ENCODE measurements at places on chromosomes 13 and 19. TPM values are rescaled to one million over a fixed set of nuclear protein-coding genes. Genes with fewer than 3 reads are reported as not detected.

GRCh38 chr13:32362574-32362973 lies 47.3 kb downstream of the BRCA2 start:
- DNase-seq, result no peak
- H3K36me3 ChIP-seq, result peaks cover 6% of the 10 kb centered on the region
- no peak overlapping the region for H3K27ac ChIP-seq
- H3K4me1 ChIP-seq, result no peaks in the 10 kb centered on the region
- no peaks in the 10 kb centered on the region for H3K27me3 ChIP-seq

SLC7A10 gene
- not detected for total RNA-seq

CASP14 gene
- total RNA-seq, result not detected

FFAR3 gene
- 6.6 TPM for total RNA-seq

LIM2 gene
- 2.0 TPM for total RNA-seq

- H3K36me3 ChIP-seq, result peaks cover 4% of the 10 kb centered on the region
- peaks cover 25% of the 10 kb centered on the region for H3K27me3 ChIP-seq
- H3K27ac ChIP-seq, result no peak overlapping the region
- H3K4me3 ChIP-seq, result no peak overlapping the region
These were observed 31.5 kb upstream of the MYO16 start for GRCh38 chr13:108597943-108598342.

DNA sequence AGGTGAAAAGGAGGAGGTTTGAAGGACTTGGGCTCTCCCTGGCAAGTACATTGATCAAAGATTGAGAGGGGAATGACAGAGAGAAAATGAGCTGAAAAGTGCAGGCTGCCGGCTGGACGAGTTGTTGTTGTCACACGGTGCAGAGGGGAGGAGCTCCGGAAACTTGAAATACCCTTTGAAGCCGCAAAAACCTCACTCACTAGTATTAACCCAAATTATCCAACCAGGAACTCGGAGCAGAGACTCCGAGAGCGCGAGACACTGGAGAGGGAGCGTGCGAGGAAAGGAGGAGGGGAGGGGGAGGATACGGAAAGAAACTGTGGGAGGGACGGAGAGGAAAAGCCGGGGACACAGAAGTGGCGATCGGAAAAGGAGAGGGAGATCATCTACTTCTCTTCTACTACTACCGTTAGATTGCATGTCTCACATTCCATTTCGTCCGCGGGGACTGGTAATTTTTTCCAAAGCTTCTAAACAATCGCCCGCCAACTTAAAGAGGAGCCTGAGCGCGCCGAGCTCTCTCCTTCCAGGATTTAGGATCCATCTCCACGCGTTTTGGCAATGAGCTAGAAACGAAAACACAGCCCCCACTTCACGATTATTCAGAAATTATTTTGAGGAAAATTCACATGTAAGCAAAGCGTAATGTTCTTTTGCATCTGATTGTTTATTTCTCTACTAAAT lies at the start of gene DACH1:
Gene DACH1 (minus strand): TSS at position 74 of the 684 bp plus-strand sequence.
- H3K36me3 ChIP-seq, result peaks cover 4% of the 10 kb centered on the region
- peak; percentile 13 for DNase-seq
- no peak within 1 kb of the TSS for H3K27ac ChIP-seq

- no peaks in the 10 kb centered on the region for H3K4me1 ChIP-seq
- H3K27ac ChIP-seq, result no peak overlapping the region
- H3K27me3 ChIP-seq, result no peaks in the 10 kb centered on the region
- no peaks in the 10 kb centered on the region for H3K36me3 ChIP-seq
- no peak for DNase-seq
- no peak overlapping the region for H3K4me3 ChIP-seq
These were observed 274.1 kb upstream of the EDNRB start for GRCh38 chr13:78192716-78193115.

PSG1 gene
- total RNA-seq, result not detected

GRCh38 chr13:19794631-19795030 lies 11.9 kb upstream of the PSPC1 start:
- H3K4me1 ChIP-seq, result no peaks in the 10 kb centered on the region
- DNase-seq, result no peak
- no peaks in the 10 kb centered on the region for H3K27me3 ChIP-seq
- no peak overlapping the region for H3K4me3 ChIP-seq

DNA sequence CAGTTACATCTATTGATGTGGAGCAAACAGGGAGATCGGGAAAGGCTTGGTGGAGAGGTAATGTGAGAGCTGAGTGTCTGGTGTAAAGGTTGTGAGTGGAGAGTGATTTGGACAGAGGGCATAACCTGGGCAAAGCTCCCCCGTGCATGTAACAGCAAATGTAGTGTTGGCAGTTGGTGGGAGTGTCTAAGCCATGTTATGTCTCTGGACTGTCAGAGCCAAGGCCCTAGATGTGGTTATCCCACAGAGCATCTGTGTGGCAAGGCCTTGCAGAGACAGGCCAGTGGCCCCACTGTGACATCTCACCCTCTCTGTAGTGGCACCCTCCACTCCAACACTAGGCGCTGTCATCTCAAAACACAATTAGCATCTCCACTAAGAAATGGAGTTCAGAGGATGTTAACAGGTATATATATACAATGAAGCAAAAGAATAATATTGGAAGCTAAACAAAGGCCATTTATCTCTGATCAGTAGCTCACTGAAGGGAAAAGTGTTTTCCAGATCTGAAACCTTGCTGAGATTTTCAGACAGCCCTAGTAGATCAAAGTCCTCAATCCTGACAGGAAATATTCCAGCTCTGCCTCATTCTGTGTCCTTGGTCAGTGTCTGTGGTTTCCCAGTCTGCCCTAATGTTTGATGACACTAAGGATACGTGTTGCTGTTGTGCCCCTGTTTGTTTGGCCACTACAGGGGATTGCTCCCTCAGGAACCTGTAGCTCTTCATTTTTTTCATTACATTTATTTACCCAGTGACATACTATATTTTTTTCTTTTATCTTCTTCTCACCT lies 20.2 kb downstream of the POLR1D start:
- H3K36me3 ChIP-seq, result no peaks in the 10 kb centered on the region
- DNase-seq, result no peak
- no peak overlapping the region for H3K4me3 ChIP-seq
- H3K4me1 ChIP-seq, result peaks cover 34% of the 10 kb centered on the region
- H3K27ac ChIP-seq, result peak overlapping the region; percentile 76

DNA sequence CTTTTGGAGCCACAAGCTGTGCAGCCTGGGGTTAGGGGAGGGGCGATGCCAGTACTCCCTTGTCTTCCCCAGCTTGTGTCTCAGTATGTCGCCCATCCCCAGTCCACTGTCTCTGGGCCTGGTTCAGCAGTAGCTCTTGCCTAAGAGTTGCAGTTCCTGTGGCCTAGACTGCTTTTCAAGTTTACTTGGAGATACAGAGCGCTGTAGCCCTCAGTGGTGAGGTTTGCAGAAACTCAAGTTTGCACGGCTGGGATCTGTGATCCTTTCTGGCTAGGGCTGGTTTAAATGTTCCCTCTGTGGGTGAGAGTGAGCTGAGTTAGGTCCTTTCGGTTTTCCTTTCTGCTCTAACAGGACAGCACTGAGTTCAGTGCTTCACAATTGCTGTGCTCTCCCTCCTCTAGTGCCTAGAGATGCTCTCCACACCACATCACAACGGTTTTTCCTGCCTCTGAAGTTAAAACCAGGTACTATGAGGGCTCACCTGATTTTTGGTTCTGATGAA lies 360.6 kb upstream of the TMTC4 start:
- H3K27ac ChIP-seq, result no peak overlapping the region
- no peaks in the 10 kb centered on the region for H3K4me1 ChIP-seq
- H3K4me3 ChIP-seq, result no peak overlapping the region

DNA sequence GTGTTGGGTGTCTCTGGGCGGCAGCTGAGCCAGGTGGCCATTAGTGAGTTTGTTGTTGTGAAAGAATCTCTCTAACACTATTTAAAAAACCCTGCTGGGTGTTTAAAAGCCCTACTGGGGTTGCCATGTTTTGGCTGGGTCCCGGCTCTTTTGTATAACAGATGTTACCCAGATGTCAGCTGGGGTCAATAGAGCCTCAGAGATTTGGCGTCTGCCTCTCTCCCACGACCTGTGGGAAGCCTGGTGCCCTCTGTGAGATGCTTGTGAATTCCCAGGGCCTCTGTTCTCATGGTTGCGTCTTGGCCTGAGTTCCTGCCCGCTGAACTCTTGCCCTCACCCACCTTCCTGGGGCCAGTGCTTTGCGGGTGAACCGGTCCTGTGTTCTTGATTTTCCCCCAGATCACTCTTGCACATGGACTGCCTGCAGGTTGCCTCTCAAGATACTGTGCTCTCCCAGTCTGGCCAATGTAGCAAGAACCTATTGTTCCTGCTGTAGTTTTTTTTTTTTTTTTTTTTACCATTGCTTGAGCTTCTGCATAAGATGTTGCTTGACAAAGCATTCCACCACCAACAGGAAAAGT lies 9.5 kb downstream of the NFILZ start:
- no peaks in the 10 kb centered on the region for H3K36me3 ChIP-seq
- no peak for DNase-seq
- H3K27ac ChIP-seq, result no peak overlapping the region
- no peaks in the 10 kb centered on the region for H3K4me1 ChIP-seq
- H3K27me3 ChIP-seq, result peaks cover 18% of the 10 kb centered on the region

DNA sequence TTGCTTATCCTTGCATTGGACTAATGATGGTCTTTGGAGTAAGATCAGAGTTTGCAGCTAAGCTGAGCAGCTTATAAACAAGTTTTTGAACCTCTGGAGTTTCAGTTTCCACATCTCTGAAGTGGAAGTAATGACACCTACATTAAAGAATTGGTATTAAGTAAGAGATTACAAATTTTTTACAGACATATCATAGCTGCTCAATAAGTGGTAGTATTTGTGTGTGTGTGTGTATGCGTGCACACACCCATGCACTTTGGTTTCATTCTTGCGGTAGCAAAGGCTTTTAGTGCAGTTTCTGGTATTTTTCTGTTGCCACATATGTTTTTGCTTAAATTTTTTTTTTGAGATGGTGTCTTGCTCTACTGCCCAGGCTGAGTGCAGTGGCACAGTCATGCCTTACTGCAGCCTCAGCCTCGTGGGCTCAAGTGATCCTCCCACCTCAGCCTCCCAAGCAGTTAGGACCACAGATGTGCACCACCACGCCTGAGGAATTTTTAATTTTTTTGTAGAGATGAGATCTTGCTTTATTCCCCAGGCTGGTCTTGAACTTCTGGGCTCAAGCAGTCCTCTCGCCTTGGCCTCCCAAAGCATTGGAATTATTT lies 4.5 kb downstream of the NAA16 start:
- no peak for DNase-seq
- H3K27ac ChIP-seq, result no peak overlapping the region
- peaks cover 51% of the 10 kb centered on the region for H3K4me1 ChIP-seq
- H3K36me3 ChIP-seq, result peaks cover 4% of the 10 kb centered on the region
- no peaks in the 10 kb centered on the region for H3K27me3 ChIP-seq
- peak overlapping the region; percentile 93 for H3K4me3 ChIP-seq

- H3K36me3 ChIP-seq, result peaks cover 4% of the 10 kb centered on the region
- DNase-seq, result peak; percentile 47
- no peaks in the 10 kb centered on the region for H3K27me3 ChIP-seq
- H3K27ac ChIP-seq, result peak overlapping the region; percentile 94
These were observed 2.0 kb downstream of the ZBTB7A start for GRCh38 chr19:4064496-4065260.

GRCh38 chr13:50780201-50781015 lies 63.1 kb downstream of the DLEU7 start:
- H3K36me3 ChIP-seq, result peaks cover 4% of the 10 kb centered on the region
- H3K4me3 ChIP-seq, result no peak overlapping the region
- H3K27ac ChIP-seq, result no peak overlapping the region
- H3K27me3 ChIP-seq, result peaks cover 32% of the 10 kb centered on the region

DNA sequence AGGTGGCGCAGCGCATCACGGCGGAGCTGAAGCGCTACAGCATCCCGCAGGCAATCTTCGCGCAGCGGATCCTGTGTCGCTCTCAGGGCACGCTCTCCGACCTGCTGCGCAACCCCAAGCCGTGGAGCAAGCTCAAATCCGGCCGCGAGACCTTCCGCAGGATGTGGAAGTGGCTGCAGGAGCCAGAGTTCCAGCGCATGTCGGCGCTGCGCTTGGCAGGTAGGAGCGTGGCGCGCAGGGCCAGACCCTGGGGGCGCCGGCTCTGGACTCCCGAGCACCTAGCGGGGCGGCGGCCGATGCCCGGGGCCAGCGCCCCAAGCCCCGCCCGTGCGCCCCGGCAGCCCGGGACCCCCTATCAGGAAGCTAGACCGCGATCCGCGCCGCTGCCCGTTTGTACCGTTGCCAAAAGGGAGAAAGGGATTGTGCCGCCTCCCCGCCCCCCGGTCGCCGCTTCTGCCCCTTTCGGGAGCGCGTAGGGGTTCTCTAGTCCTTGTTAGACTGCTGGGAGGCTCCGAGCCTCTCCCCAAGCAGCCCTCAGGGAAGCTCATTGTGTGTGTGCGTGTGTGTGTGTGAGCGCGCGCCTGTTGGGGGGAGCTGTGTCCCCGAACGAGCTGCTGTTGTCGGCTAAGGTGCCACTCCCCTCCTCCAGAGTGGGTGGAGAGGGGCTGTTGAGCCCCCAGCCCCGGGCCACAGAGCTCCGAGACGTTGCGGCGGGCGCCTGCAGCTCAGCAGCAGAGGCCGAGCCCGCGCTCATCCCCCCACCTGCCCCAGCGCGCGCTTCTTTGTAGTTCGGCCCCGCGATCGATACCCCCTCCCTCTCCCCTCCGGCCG lies 1.5 kb downstream of the ONECUT3 start:
- no peak overlapping the region for H3K27ac ChIP-seq
- H3K27me3 ChIP-seq, result peaks cover 72% of the 10 kb centered on the region
- no peak for DNase-seq
- H3K36me3 ChIP-seq, result no peaks in the 10 kb centered on the region

- H3K27ac ChIP-seq, result peak within 1 kb of the TSS; percentile 42
- peaks cover 26% of the 10 kb centered on the region for H3K4me1 ChIP-seq
- DNase-seq, result peak; percentile 96
These were observed at the start of gene SHKBP1 for GRCh38 chr19:40576585-40577451. TSS of gene SHKBP1 (plus strand) at chr19:40576873. CDS start at chr19:40576900, 27 bp downstream.

DNA sequence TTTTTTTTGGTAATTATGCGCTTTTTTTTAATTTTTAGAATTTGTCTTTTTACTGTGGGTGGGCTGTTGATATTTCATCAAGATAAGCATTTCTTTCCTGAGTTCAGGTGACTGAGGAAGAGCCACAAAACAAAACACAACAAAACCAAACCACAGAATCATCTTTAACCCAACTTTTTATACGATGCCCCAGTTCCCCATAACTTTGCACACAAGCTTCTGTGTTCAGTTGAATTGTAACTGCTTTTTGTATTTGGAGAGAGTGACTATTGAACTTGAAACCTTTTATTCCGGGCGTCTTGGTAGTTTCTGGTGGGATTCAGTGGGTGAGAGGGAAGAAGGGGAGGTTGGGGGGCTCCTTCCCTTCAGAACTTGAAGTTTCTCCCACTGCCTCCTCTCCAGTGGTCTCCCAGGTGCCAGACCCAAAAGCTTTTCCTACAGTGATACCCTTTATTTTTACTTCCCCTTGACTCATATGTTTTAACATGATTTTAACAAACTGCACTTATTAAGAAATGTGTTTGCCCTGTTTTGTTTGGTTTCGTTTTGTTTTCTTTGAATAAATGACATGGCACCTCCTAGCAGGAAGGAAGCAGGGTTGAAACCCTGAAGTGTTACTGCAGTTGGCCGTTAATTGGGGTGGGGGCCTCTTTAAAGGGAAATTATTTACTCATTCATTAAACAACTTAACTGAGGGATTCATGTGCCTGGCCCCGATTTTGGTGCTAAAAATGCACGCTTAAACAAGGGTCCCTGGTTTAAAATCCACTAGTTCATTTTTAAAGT lies 2.7 kb upstream of the CCDC97 start:
- DNase-seq, result no peak
- H3K4me1 ChIP-seq, result peaks cover 90% of the 10 kb centered on the region
- H3K36me3 ChIP-seq, result peaks cover 8% of the 10 kb centered on the region
- H3K4me3 ChIP-seq, result peak overlapping the region; percentile 92
